ENCODE measurements at places on chromosomes 12 and 14. TPM values are rescaled to one million over a fixed set of nuclear protein-coding genes. Genes with fewer than 3 reads are reported as not detected.

The CDCA3 gene
- 1.3 TPM for total RNA-seq

The TAS2R8 gene
- not detected for total RNA-seq

The PRB2 gene
- total RNA-seq = not detected

The SYNDIG1L gene
- total RNA-seq = 0.13 TPM

The OR6C6 gene
- not detected for total RNA-seq

The STRAP gene
- total RNA-seq = 85.9 TPM

The SLC10A1 gene
- not detected for total RNA-seq

The CLEC1B gene
- not detected for total RNA-seq

The OR4E2 gene
- total RNA-seq = not detected

The SRSF9 gene
- 144 TPM for total RNA-seq

The SPIC gene
- 0.44 TPM for total RNA-seq

The GPR132 gene
- 4.2 TPM for total RNA-seq

- H3K36me3 ChIP-seq = no peaks in the 10 kb centered on the region
- no peaks in the 10 kb centered on the region for H3K4me1 ChIP-seq
- no peak overlapping the region for H3K27ac ChIP-seq
- no peak for DNase-seq
- H3K4me3 ChIP-seq = no peak overlapping the region
- no peaks in the 10 kb centered on the region for H3K27me3 ChIP-seq
Observed at GRCh38 chr14:58703161-58703506, 65.4 kb downstream of the DACT1 start.

GRCh38 chr14:68979722-68980451 is 785 bp upstream of the ACTN1 start:
- H3K4me3 ChIP-seq = peak overlapping the region; percentile 84
- no peaks in the 10 kb centered on the region for H3K27me3 ChIP-seq
- DNase-seq = peak; percentile 59
- H3K36me3 ChIP-seq = no peaks in the 10 kb centered on the region
- peaks cover 6% of the 10 kb centered on the region for H3K4me1 ChIP-seq

- no peaks in the 10 kb centered on the region for H3K36me3 ChIP-seq
- H3K27ac ChIP-seq = no peak overlapping the region
- H3K27me3 ChIP-seq = no peaks in the 10 kb centered on the region
Observed at GRCh38 chr12:26666286-26666685, 166.7 kb downstream of the ITPR2 start.

- no peak for DNase-seq
- peaks cover 8% of the 10 kb centered on the region for H3K27me3 ChIP-seq
- no peaks in the 10 kb centered on the region for H3K4me1 ChIP-seq
- H3K36me3 ChIP-seq = no peaks in the 10 kb centered on the region
- H3K27ac ChIP-seq = no peak overlapping the region
Observed at GRCh38 chr12:114430306-114430705, 24.4 kb upstream of the TBX5 start.

DNA sequence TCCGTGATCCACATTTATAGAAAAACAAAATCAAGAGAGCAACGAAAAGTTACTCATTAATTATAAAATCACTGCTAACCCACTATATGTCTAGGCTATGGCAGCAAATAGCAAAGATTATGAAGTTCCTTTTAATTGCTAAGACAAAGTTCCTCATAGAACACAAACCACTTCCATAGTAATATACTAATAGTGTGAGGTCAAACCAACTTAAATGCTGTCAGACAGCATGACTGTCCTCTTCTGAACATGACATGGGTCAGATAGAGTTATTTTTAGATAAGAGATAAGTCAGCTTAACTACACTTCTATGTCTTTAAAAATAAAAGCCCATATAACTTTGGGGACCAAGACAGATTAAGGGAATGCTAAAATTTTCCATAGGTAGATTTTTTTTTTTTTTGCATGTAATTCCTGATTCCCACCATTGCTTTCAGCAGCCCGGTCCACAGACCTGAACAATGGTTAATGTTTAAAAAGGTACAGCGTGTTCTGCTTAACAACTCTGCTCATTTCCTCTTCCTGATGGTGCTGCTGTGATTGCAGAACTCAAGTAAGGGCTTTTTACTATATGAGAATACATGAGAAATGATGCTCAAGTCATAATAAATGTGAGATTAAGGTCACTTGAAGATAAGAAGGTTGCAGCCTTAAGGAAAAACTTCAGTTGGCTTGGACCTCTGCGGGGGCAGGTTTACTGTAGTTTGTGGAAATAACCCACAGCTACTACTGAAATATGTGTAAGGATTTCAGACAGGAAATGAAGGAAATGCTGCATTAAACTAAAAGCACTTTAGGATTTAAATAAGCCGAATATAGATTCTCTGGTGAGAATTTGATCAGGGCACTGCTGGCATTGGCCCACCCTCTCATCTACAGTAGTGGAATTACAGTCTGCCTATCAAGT is 37.7 kb upstream of the DUSP6 start:
- peaks cover 36% of the 10 kb centered on the region for H3K4me1 ChIP-seq
- no peaks in the 10 kb centered on the region for H3K27me3 ChIP-seq
- H3K27ac ChIP-seq = peak overlapping the region; percentile 68
- H3K4me3 ChIP-seq = no peak overlapping the region
- no peaks in the 10 kb centered on the region for H3K36me3 ChIP-seq

GRCh38 chr12:68784015-68784414 is 24.0 kb upstream of the MDM2 start:
- H3K27me3 ChIP-seq = no peaks in the 10 kb centered on the region
- no peak overlapping the region for H3K27ac ChIP-seq
- H3K4me1 ChIP-seq = no peaks in the 10 kb centered on the region
- H3K36me3 ChIP-seq = no peaks in the 10 kb centered on the region
- no peak overlapping the region for H3K4me3 ChIP-seq
- no peak for DNase-seq

DNA sequence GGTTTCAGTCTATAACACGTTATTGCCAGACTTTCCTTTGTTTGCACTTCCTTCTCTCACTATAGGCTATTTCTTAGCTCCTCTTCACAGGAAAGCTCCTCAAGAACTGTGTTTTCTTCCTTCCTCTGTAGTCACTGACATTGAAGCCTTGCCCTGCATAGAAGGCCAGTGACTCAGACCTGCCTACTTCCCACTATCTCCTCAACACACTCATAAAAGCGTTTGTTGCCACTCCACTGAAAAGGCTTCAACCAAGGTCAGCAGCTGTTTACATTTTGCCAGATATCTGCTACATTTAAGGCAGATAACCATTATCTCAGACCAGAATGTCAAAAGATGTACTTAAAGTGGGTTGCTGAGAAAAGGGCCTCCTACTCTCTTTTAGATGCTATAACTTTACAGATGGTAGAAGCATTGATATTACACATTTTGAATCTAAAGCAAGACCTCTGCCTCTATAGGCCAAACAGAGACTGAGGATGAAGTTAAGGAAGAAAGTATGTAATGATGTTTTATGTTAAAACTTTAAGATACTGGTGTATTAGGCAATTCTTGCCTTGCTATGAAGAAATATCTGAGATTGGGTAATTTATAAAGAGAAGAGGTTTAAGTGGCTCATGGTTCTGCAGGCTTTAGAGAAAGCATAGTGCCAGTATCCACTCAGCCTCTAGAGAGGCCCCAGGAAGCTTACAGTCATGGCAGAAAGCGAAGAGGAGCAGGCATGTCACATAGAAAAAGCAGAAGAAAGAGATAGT is 233.3 kb upstream of the FLRT2 start:
- H3K4me1 ChIP-seq = no peaks in the 10 kb centered on the region
- no peak overlapping the region for H3K27ac ChIP-seq
- DNase-seq = no peak

DNA sequence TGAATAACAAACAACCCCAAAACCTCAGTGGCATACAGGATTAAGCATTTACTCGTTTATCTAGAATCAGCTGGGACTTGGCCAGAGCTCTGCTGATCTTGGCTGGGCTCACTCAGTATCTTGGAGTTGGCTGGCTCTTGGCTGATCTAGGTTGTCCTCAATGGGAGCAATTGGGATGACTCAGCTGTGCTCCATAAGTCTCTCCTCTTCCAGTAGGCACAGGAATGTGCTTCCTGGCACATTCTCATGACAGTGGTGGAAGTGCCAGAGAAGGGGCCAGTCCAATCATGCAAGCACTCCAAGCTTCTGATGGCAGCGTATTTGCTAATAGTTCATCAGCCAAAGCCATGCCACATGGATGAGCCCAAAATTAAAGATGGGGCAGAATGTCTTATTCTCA is 41.7 kb upstream of the ANO4 start:
- H3K27me3 ChIP-seq = no peaks in the 10 kb centered on the region
- no peaks in the 10 kb centered on the region for H3K4me1 ChIP-seq
- DNase-seq = no peak
- H3K4me3 ChIP-seq = no peak overlapping the region

DNA sequence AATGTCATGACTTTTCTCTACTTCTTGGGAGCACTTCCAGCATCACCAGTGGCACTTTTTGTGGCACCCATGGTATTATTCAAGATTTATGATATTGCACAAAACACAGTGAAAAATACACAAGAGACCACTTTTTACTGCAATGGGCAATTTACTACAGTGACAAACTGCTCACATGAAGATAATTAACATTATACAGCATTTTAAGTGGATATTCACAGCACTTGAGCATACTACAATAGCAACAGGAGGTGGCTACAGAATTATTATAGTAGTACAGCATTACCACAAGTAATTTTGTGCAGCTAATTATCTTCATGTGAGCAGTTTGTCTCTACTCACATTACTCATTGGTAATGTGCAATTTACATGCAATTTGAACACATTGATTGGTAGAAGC is 18.3 kb downstream of the IL26 start:
- no peak overlapping the region for H3K4me3 ChIP-seq
- no peak for DNase-seq
- H3K27me3 ChIP-seq = no peaks in the 10 kb centered on the region
- H3K27ac ChIP-seq = no peak overlapping the region
- H3K36me3 ChIP-seq = no peaks in the 10 kb centered on the region
- H3K4me1 ChIP-seq = no peaks in the 10 kb centered on the region

DNA sequence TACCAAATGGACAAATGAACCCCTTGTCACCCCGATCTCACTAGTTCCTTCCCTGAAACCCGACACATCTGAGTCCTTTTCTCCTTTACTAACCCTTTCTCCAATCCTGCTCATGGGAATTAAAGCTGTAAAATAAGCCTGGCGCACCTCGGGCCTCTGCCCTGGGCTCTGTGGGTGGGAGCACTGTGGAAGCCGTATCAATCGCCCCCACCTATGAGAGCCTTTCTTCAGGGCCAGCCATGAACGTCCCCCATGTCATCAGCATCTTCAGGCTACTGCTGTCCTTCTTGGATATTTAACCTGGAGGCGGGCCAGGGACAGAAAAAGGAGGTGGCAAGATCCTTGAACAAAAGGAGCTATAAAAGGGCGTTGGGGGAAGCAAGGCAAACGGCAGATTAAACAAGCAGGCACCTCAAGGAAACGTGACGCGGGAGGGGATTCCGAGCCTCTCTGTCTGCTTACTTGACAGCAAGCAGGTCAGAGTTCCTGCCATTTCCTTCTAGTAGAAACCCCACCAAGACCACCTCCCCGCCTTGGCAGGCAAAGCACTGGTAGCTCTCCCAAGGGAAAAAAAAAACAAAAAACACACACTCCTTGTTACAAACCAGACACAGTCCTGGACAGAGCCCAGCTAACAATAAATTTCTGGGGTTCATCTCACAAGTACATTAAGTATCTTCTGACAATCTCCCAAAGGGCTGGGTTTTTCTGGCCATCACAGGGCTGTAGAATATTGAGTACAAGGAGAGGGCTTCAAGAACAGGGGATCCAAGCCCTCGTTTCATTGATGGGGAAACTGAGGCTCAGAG is 62.9 kb downstream of the DPF3 start:
- H3K4me3 ChIP-seq = no peak overlapping the region
- DNase-seq = no peak
- no peaks in the 10 kb centered on the region for H3K27me3 ChIP-seq
- H3K27ac ChIP-seq = no peak overlapping the region
- H3K36me3 ChIP-seq = no peaks in the 10 kb centered on the region
- H3K4me1 ChIP-seq = peaks cover 9% of the 10 kb centered on the region

GRCh38 chr12:57902478-57902969 is 38.8 kb upstream of the ATP23 start:
- no peak overlapping the region for H3K4me3 ChIP-seq
- H3K27me3 ChIP-seq = no peaks in the 10 kb centered on the region
- H3K27ac ChIP-seq = no peak overlapping the region
- DNase-seq = no peak
- H3K4me1 ChIP-seq = peaks cover 9% of the 10 kb centered on the region
- H3K36me3 ChIP-seq = no peaks in the 10 kb centered on the region

DNA sequence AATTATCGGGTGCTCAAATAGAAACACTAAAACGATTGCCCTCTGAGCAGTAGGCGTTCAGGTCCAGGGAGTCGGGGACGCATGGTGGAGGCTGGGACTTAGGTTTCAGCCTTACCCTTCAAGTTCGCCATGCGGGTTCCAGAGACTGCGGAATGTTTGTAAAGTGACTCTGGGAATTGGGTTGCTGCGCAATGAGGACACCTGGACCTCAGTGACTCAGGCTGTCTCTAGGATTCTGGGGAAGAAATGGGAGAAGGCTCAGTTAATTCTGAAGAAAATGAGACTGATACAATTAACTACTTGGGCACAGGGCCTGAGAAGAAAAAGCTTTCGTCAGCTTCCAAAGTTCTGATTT is 1.1 kb downstream of the LGALS3 start:
- peak overlapping the region; percentile 82 for H3K27ac ChIP-seq
- H3K27me3 ChIP-seq = no peaks in the 10 kb centered on the region
- DNase-seq = no peak
- peak overlapping the region; percentile 80 for H3K4me3 ChIP-seq
- H3K36me3 ChIP-seq = no peaks in the 10 kb centered on the region

DNA sequence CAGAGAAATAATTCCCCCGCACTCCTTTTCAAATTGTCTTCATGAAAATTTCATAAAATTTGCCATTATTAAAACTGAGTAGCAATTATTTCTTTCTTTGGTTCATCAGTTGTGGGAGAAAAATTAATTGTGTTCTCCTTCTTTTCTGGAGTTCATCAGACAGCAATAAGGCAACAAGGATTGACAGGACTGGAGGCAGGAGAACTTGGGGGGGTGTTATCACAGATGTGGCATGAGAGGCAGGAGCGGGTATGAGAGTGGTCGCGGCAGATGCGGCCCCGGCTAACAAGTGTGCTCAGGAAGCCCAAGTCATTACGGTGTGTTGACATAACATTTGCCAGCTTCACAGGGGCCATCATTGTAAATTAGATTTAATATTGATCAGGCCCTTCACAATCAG is 306.6 kb upstream of the TMPO start:
- H3K36me3 ChIP-seq = no peaks in the 10 kb centered on the region
- H3K27me3 ChIP-seq = no peaks in the 10 kb centered on the region
- no peak overlapping the region for H3K4me3 ChIP-seq

DNA sequence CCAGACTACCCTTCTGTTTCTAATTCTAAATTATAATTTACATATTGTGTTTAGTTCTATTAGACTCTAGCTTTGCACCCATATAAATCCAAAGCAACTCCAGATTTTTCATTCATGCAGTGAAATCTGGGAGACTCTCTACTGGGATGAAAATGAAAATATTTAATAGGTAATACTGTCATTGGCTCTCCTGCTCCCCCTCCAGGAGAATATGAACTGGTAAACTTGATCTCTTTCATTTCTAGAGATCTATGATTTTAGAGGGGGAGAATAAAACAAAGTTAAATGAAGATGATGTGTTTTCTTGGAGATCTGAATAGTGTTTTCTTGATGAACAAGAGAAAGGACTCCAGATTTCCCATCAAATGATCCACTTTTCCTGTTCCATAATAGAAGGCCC is 104.3 kb upstream of the TMCC3 start:
- H3K27me3 ChIP-seq = no peaks in the 10 kb centered on the region
- H3K27ac ChIP-seq = no peak overlapping the region
- no peak for DNase-seq
- H3K4me3 ChIP-seq = no peak overlapping the region
- no peaks in the 10 kb centered on the region for H3K36me3 ChIP-seq

Measured in kidney (tissue), 22 donors.